EH (cell line): ENCODE measurements at places on chromosomes 5 and 9.

GRCh38 chr9:106481013-106481609 is 381.9 kb upstream of the ZNF462 start:
- DNase-seq, result peak; percentile 23

DNA sequence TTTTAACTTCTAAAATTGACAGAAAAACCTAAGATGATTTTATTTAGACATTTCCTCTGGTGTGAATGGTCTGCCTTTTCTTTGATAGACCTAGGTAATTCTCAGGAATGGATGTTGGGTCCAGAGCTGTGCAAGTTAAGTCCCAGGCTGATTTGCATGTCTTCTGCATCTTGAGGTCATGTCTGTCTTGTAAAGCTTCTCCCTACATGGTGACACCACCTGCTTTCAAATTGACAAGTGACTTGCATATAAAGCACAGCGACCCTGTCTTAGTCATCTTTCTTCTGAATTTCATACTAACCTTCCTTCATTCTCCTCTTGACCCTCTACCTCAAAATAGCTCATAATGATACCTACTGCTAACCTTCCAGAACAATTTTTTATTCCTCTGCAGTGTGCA is 29.2 kb downstream of the OSTF1 start:
- no peak for DNase-seq

DNA sequence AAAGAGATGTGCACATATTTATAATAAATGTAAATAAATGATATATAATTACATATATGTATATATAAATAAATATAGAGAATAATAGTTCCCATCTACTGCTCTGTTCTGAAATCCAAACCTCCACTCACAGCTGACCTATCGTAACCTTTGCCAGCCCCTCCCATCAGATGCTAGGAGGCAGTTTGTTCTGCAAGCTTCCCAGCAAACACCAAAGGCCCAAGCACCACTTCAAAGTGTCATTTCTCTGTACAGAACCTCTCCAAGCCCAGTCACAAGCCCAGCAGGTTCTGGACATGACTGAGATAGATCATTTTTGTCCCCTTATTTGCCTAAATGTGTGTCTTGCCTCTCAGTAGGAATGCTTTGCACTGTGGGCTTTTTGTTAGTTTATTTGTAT is 62.4 kb downstream of the MFAP3 start:
- no peak for DNase-seq

DNA sequence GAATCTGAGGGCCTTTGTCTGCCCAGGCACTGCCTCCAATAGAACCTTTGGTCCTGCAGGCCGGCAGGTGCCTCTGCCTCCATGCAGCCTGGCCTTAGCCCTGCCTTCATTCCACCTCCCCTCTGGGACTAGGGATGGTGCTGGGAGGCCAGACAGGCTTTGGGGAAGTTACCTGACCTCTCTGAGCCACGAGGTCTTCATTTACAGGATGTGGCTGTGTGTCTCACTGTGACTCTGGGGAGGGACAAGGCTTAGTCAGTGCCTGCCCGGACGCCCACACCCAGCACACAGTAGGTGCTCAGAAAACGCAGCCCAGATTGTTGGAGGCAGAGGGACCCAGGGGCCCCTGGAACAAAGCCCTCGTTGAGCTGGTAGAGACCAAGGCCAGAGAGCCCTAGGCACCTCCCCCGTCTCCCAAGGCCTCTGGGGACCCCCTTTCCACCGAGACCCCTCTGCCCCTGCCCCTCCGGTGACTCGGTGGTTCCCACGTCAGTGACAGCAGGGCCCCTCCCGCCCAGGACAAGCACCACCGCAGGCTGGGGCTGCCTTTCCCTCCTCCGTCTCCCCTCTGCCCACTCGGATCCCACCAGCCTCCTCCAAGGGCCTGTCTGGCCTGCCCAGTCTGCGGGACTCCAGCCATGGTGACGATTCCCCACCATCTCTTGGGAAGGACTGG is 46.9 kb upstream of the EGFL7 start:
- DNase-seq, result no peak

GRCh38 chr9:99167119-99167518 is 54.6 kb downstream of the ALG2 start:
- no peak for DNase-seq

DNA sequence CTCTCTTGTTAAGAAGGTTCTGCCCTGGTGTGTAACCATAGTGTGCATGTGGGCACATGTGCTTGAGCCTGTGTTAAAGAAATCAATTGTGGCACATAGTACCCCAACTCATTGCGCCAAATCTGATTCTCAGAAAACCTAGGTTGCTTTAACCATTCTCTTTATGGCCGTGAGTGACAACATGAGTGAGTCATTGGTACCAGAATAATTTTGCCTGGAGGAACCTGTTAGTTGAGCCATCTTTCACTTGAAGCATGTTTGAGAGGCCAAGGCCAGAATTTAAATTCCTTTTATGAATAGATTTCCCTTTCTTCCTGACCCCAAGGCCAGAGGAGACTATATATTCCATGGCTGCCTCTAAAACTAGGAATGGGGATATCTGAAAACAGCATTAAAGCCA is 35.2 kb upstream of the SLC36A2 start:
- no peak for DNase-seq

GRCh38 chr5:144972317-144972716 is 801.6 kb downstream of the KCTD16 start:
- peak; percentile 45 for DNase-seq

GRCh38 chr9:21831841-21832509 is 29.5 kb downstream of the MTAP start:
- peak; percentile 88 for DNase-seq

GRCh38 chr9:77469515-77470231 is 178.4 kb downstream of the GNA14 start:
- DNase-seq, result peak; percentile 61

DNA sequence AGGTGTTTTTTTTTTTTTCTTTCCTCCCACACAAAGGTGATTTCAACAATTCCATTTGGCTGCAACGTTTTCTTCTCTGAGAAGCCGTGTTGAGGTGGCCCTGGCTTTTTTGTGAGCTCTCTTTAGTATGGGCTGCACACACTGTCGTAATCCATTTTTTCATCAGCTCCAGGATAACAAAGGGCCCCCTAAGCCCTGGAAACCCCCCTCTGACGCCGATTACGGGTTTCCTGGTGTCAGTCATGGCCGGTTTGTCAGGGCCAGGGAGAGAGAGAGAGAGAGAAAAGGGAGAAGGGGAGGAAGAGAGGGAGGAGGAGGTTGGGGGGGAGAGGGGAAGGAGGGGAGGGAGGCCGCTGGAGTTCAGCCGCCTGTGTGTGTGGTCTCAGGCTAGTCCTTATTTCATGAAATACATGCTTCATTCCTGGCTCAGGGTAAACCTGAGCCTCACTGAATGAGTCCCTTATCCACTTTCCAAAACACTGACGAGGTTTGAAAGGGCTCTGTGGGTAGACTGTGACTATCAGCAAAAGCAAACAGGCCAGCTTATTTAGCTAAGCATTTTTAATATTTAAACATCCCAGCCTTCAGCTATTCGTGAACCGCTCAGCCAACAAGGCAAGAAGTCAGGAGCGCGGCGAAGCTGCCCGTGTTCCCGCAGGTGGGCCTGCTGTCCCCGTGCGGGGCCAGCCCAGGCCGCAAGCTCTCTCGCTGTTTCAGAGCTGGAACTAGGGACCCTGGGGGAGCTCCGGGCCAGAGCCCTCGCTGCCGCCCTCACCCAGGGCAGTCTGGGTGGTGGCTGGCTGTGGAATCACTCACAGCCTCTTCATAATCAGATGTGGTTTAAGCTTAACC is 172.8 kb downstream of the ERCC6L2 start:
- no peak for DNase-seq

- no peak for DNase-seq
Observed at GRCh38 chr9:13450723-13451122, 171.2 kb upstream of the MPDZ start.

DNA sequence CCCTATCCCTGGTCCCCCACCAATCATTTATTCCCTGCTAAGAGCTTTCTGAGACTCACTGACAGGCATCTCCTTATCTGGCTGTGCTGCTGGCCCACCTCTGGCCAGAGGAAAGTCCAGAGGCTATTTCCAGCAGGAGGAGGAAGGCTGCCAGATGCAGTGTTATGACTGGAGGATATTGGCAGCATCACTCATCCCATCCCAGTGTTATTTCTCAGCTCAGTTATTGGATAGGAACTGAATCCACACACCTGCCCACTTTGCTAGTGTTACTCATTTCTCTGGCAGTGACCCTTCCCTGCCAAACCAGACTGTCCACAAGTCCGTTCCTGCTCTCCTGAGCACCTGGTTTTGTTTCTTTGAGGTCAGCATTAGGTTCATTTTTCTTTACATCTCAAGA is 228.2 kb downstream of the GRIA1 start:
- DNase-seq, result no peak

DNA sequence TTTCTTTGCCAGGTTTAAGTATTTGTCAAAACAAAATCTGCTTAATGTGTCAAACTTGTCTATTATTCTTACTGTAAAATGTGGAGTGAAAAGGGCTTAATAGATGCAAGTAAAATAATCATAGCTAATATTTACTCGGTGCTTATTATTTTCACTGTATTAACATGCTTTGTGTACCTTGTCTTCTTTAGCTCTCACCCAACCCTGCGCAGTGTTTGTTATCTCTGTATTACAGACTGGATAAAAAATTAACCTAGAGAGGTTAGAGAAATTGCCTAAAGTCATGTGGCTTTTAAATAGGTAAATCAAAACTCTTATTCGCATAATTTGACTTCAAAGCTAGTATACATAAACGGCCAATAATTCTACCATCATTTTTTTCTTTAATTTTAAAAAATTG is 1864.8 kb downstream of the MAT2B start:
- DNase-seq, result no peak

GRCh38 chr5:168110870-168111832 is 180.3 kb upstream of the WWC1 start:
- no peak for DNase-seq

DNA sequence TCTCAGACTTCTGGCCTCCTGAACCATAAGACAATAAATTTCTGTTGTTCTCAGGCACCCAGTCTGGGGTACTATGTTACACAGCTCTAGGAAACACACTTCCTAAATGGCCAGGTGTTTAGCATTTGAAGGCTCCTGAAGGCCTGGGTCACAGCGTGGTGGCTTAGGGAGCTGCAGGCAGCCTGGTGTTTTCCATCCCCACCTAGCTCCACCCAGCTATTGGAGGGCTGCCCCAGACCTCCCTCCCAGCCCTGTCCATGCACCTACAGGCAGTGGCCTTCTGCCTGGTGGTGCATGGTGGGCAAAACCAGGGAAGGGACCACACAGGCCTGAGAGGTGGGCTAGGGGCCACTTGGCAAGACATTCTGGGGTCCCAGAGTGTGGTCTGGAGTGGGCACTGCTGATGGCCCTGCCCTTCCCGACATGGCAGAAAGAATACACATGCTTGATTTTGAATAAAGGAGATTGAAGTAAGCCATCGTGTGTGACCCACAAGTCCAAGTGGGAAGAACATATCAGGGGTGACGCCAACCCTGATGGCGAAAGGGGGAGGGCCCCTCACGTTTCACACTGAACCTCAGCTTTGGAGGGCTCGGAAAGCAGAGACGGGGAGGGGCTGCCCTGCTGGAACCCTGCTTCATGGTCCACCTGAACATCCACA is 1.3 kb upstream of the SUSD3 start:
- DNase-seq, result no peak

DNA sequence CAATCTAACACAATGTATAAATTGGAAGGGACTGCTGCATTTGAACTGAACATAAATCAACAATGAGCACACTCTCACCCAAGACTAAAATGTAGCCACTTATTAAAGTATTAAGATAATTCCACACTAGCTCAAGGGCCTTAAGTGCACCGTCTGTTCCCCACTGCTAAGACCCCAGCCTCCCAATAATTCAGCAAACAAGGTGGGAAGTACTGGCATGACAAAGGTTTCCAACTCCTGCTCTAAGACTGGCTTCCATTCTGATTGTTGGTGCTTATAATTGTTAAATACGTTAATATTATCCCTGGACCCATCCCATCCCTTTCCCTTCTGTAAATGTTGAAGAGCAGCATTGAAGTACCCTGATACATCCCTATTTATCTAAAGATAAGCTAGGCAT is 636.7 kb downstream of the NR2F1-AS1 start:
- DNase-seq, result no peak

- DNase-seq, result no peak
Observed at GRCh38 chr5:21687621-21688020, 1165.5 kb downstream of the CDH12 start.

GRCh38 chr5:135986401-135986800 is 31.6 kb upstream of the LECT2 start:
- no peak for DNase-seq

GRCh38 chr5:158398360-158399201 is 539.6 kb upstream of the CLINT1 start:
- no peak for DNase-seq

DNA sequence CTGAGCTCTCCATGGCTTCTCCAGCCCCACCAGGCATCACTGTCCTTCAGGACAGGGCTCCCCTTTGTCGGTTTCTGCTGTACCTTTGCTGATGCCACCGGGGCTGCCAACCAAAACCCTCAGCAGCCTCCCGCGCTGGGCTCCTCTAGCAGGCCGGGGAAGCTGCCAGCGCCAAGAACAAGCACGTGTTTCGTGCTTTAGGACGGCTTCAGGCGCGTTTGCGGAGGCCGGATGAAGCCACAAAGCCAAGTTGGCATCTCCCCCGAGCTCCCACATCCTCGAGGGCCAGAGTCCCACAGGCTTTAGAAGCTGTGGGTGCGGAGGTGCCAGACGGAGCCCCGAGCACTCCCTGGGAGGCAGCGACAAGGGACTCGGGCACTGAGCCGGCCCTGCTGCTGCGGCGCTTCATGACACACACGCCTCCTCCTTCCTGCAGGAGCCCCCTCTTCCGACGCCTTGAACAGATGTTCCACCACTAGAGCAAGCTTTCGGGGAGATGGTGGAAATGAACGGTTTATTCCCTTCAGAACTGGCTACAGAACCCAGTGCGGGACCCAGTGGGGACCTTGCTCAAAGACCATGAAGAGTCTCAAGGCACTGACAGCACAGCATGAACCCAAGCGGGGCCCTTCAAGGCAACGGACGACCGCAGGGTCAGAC is 36.7 kb downstream of the SARDH start:
- no peak for DNase-seq

DNA sequence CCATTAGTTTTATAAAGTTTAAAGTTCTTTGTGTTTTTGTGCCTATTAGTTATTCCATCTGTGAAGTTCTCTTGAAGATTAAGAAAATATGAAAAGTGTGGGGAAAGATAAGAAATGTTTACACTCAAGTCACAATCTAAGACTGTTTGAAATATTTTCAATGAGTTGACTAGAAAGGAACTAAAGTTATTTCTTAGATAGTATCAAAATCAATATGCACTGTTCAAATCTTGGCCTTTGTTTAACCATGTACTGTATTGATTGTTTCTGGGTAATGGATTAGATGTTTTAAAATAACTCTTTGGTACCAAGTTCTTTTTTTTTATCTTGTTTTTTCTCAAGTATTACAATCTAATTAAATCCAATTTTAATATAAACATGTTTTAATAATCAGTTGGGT is 46.0 kb downstream of the SMC5 start:
- DNase-seq, result no peak
